ENCODE measurements at places on chromosomes 12 and 14.

DNA sequence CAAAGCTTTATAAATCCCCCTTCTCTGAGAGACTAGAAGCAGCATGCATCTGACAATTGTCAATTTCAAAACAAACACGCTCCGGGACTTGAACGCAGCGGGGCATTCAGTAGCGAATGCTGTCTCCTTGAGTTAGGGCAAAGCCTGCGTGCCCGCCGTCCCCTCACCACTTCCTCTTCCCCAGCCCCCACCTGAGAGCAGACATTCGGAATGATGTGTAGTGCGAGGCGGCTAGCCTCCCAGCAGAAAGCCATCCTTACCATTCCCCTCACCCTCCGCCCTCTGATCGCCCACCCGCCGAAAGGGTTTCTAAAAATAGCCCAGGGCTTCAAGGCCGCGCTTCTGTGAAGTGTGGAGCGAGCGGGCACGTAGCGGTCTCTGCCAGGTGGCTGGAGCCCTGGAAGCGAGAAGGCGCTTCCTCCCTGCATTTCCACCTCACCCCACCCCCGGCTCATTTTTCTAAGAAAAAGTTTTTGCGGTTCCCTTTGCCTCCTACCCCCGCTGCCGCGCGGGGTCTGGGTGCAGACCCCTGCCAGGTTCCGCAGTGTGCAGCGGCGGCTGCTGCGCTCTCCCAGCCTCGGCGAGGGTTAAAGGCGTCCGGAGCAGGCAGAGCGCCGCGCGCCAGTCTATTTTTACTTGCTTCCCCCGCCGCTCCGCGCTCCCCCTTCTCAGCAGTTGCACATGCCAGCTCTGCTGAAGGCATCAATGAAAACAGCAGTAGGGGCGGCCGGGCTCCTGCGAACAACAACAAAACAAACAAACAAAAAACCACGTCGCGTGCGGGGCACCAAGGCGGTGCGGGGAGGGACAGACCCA, 2.2 kb downstream of the PRMT8 start:
- DNase-seq: peak; percentile 26

GRCh38 chr14:76330411-76331327, 45.3 kb upstream of the ESRRB start:
- DNase-seq: no peak

DNA sequence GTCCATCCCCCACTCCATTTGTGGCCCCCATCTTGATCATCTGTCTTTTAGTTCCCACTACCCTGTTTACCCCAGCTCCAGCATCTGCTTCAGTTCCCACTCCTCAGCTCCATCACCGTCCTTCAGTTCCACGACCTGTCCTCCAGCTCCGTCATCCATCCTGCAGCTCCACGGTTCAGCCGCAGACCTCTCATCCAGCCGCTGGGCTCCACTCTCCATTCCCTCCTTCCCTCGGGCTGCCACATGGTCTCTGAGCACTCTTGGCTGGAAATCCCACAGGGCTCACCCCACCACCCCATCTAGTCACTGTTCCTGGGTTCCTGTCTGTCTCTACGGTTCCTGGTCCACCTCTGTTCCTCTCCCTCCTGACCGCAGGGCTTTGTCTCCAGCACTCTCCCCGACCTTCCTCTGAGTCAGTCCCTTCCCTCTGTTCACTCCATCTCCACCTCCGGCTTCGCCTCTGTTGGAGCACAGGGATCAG, 3.3 kb upstream of the P3H3 start:
- DNase-seq: no peak

GRCh38 chr14:30608533-30609006, 13.5 kb upstream of the SCFD1 start:
- no peak for DNase-seq

- DNase-seq: no peak
These were observed 7.8 kb upstream of the PGF start for GRCh38 chr14:74963178-74963704.

DNA sequence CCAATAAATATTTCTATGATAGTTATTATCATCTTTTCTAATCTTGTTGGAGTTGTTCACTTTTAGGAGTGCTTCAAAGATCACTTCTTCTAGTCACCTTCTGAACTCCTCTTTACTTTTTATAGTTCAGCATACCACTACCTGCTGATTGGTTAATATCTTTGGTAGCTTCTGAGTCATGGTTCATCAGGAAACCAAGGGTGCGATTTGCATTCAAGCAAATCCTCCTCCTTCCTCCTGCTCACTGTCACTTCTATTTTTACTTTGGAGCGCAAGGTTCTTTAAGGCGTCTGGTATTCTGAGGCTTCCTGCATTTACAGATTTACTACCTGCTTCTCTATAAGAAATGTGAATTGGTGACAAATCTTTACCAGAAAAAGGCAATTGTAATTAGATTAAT, 24.0 kb downstream of the SYT1 start:
- DNase-seq: no peak

DNA sequence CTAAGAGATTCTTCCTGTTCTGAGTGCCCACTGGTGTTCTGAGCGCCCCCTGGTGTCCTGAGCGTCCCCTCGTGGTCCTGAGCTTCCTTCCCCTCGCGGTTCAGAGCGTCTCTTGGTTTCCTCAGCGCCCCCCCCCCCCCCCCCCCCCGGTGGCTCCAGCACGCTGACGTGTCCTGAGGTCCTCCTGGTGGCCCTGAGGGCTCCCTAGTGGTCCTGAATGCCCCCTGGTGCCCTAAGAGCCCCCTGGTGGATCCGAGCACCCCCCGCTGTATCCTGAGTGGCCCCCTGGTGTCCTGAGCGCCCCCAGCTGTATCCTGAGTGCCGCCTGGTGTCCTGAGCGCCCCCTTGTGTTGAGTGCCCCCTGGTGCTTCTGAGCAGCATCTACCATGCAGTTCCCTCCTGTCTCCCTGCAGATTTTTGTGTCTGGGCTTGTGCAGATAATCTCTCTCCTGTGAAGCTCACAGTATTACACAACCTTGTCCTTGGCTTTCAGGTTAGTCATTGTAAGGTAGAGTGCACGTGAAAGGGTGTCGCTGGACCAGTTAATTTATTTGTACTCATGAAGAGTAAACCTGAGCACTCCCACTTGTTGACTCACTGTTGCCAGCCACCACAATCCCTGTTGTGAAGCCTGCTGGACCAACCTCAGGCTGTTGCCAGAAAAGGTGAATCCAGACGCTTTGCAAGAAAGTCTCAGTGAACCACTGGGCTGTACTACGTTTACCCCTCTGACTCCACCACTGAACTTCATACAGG, 1168.4 kb downstream of the TMEM121 start:
- peak; percentile 59 for DNase-seq

DNA sequence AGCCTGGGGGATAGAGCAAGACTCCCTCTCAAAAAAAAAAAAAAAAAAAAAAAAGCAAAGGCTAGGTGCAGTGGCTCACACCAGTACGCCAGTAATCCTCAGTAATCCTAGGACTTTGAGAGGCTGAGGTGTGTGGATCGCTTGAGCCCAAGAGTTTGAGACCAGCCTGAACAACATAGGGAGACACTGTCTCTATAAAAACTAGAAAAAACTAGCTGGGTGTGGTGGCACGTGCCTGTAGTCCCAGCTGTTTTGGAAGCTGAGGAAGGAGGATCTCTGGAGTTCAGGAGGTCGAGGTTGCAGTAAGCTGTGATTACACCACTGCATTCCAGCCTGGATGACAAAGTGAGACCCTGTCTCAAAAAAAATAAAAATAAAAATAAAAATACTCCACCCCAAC, 8.9 kb upstream of the RBM25 start:
- no peak for DNase-seq

GRCh38 chr14:75467763-75468162, 39.9 kb downstream of the JDP2 start:
- no peak for DNase-seq

Measured in GM20000 (cell line).